ENCODE measurements at places on chromosomes 4 and X.
A peak's percentile ranks its signal among the peaks of the same experiment; 100 is the strongest.

DNA sequence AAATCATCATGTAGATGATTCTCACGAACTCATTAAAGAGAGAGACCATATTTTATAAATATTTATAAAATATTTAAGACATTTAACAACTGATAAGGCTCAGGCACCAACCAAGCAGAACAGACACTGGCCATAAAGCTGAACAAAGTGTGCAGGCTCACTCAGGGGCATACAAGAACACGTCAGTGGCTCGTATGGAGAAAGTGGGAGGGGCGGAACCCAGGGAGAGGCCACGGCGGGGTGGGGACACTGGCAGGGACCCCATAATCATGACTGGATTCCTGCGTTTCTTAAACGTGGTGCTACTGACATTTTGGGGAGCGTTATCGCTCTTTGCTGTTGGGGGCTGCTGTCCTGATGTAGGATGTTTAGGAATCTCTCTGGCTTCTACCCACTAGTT is 31.3 kb upstream of the FAT1 start:
- no peak for DNase-seq

DNA sequence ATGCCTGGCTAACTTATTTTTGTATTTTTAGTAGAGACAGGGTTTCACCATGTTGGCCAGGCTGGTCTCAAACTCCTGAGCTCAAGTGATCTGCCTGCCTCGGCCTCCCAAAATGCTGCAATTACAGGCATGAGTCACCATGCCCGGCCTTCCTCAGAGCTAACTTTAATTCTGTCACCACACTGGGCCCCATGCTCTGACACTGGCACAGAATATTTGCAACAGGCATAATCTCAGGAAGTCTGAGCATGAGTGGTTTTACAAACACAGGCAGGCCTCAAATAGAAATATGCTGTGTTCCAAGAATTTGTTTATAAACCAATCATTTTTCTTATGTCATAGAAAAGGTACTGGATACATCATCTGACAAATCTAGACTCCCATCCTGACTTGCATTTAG is 32.7 kb upstream of the FAM9C start:
- no peak for DNase-seq

DNA sequence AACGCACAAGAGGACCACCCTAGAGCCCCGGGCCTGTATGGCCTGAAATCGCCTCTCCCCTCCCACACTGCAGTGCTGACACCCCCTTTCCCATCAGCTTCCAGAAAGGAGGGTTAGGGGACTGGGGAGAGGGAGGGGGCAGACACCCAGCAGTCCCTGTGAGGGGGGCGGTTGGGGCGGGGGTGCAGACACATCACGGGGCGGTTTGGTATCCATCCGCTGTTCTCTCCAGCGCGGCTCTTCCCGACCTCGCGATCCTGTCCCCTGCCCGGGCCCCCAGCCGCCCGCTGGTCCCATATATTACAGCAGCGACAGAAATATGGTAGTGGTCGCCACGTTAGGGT is 404 bp upstream of the GPRASP2 start:
- no peak for DNase-seq

DNA sequence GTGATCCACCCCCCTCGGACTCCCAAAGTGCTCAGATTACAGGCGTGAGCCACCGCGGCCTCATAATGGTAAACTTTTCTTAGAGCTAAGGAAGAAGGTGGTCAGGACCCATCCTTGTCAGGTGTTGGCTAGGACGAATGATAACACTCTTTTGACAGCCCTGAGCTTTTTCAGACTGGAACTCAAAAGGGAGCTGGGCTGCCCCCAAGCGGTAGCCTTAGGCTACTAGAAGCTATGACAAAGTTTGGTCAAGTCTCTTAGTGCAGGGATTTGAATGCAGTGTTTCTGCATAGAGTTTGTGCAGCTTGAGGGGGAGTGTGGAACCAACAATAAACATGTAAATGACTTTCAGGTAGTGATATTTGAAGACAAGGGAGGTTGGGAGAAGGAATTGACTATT is 11.8 kb upstream of the HSD17B10 start:
- no peak for DNase-seq

DNA sequence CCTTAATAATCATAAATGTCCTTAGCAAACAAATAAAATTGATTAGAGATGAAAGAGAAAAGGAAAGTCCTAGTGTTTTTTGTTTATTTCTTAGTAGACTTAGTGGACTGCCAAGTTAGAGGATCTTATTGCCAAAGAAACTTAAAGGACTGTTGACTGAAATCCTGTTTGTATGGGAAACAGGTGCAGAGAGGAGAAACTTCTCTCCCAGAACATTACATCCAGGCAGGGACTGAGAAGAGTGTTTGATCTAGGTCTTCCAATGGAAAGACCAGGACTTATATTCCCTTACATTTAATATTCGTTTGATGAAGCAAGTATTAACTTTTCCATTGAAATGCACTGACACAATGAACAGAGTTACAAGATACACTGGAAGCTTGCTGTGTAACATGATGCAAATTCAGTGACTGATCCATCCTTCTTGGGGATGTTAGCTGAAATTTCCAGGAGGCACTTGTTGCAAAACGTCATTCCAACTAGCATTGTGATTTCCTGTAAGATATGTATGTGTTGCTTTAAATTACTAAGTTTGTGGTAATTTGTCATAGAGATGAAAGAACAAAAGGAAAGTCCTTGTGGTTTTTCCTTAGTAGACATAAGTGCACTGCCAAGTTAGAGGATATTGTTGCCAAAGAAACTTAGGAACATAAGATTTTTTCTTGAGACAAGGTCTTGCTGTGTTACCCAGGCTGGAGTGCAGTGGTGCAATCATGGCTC is 505.6 kb downstream of the STIM2 start:
- DNase-seq: peak; percentile 55

GRCh38 chrX:9612146-9612505 is 147.3 kb downstream of the TBL1X start:
- DNase-seq: no peak

GRCh38 chr4:2936773-2937145 is 26.4 kb downstream of the NOP14 start:
- DNase-seq: no peak

DNA sequence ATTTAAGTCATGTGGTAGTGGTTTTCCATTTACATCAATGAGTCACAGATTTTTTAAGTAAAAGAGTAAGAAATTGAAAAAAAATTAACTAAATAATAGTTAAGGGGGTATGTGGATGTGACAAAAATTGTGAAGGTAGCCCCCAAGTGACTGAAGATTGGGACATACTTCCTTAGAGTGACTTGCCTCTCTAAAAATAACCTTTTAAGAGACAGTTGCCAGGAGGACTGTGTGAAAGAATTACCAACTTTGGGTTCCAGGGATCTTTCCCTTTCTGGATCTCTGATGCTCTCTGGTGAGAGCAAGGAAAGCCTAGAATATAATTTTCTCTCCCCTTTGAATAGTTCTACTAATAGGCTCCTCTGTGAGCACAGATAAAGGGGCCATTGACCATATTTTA is 42.7 kb downstream of the NHSL2 start:
- no peak for DNase-seq

DNA sequence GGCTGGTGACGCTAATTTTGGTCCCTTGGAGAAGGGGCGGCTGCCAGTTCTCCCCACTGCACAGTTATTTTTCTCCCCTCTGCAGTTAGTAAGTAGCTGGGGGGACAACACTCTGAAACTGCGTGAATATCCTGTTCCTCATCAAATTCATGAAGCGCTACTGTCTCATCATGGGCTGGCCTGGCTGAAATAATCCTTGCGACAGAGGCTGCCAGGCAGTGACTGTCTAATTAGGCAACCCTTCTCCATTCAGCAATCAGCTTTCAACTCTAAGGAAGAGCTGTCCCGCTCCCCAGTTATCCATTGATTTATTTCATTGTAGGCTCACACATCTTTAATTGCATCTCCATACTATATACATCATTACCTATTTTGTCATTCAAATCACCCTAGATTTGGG is 8.2 kb downstream of the SH3TC1 start:
- no peak for DNase-seq

GRCh38 chr4:52933738-52934137 is 71.6 kb downstream of the RASL11B start:
- no peak for DNase-seq

GRCh38 chrX:49039598-49040375 is 3.4 kb downstream of the TFE3 start:
- DNase-seq: peak; percentile 84

DNA sequence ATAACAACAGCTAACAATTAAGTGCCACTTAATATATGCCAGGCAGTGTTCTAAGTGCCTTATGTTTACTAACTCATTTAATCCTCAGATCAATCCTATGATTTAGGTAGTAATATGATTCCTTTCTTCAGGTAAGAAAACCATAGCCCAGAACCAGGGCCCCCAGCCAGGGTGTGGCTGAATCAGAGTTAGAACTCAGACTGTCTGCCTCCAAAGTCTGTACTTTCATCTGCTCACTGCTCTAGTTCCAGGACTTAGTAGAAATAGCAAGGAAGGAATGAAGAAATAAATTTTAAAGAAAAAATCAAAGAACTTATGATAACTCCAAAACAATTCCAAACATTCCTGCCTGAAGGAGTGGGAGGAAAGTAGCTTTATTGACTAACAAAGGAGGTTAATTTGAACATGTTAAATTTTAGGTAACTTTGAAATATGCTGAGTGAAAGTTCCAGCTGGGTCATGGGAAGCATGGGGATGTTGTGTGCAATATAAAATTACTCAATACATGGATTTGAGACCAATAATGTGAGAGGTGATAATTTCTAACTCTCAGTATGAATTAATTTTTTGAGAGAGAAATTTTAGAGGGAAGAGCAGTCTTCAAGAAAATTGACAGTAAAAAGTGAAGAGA is 8.8 kb upstream of the ADH1C start:
- DNase-seq: no peak

DNA sequence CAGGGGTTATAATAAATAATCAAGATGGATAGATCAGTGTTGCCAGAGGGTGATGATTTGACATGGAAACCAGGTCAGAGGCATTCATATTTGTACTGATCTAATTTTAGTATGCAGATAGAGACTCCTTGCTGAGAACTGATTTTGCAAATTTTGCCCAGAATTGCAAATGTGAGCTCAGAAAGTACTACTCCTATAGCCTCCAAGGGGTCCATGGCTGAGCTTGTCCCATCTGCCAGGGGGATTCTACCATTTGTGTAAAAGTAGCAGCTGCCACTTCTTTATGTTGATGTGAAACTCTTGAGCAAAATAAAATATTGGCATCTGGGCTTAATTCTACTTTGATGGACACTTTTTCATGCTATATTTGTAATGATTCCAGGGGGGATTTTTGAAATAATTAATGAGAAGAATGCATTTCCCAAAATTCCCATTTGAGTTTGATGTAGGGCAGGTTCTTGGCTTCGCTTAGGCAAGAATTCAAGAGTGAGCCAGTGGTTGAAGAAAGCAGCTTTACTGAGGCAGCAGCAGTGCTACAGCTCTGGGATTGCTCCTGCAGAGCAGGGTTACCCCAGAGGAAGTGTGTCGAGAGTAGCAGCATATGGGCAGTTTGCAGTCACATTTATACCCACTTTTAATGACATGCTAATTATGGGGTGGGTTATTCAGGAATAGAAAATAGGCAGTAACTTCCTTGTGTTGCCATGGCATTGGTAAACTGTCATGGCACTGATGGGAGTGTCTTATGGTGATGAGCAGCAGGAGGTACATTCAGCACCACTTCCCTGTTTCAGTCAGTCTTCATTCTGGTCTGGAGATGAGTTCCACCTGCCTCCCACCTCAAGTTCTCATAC is 38.7 kb upstream of the DCLK2 start:
- no peak for DNase-seq

GRCh38 chr4:77446601-77447000 is 159.0 kb upstream of the CXCL13 start:
- DNase-seq: no peak

- no peak for DNase-seq
Observed at GRCh38 chr4:17762726-17763125, 18.7 kb downstream of the FAM184B start.

Measured in non-pigmented ciliary epithelial cell (primary cell).